Peyer's patch (tissue), 4 donors: ENCODE measurements at places on chromosomes 2 and 18.

- H3K4me1 ChIP-seq, result peaks cover 23% of the 10 kb centered on the region
- H3K27me3 ChIP-seq, result no peaks in the 10 kb centered on the region
- H3K4me3 ChIP-seq, result no peak overlapping the region
- no peak overlapping the region for H3K27ac ChIP-seq
These were observed 1.9 kb upstream of the CHMP1B start for GRCh38 chr18:11849279-11849678.

DNA sequence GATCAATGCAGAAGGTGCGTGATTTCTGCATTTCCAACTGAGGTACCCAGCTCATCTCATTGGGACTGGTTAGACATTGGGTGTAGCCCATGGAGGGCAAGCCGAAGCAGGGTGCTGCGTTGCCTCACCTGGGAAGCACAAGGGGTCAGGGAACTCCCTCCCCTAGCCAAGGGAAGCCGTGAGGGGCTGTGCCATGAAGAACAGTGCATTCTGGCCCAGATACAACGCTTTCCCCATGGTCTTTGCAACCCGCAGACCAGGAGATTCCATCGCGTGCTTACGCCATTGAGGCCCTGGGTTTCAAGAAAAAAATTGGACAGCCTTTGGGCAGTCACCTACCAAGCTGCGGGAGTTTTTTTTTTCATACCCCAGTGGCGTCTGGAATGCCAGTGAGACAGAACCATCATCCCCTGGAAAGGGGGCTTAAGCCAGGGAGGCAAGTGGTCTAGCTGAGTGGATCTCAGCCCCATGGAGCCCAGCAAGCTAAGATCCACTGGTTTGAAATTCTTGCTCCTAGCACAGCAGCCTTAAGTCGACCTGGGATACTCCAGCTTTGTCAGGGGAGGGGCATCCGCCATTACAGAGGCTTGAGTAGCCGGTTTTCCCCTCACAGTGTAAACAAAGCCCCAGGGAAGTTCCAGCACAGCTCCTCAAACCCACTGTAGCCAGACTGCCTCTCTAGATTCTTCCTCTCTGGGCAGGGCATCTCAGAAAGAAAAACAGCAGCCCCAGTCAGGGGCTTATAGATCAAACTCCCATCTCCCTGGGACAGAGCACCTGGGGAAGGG, 21.7 kb downstream of the TFPI start:
- no peak overlapping the region for H3K27ac ChIP-seq
- no peaks in the 10 kb centered on the region for H3K4me1 ChIP-seq
- no peak for DNase-seq
- no peak overlapping the region for H3K4me3 ChIP-seq
- no peaks in the 10 kb centered on the region for H3K27me3 ChIP-seq
- H3K36me3 ChIP-seq, result no peaks in the 10 kb centered on the region

GRCh38 chr2:209864716-209865295, 93.2 kb downstream of the UNC80 start:
- DNase-seq, result no peak
- H3K4me3 ChIP-seq, result no peak overlapping the region
- H3K27ac ChIP-seq, result no peak overlapping the region
- H3K36me3 ChIP-seq, result no peaks in the 10 kb centered on the region
- H3K4me1 ChIP-seq, result no peaks in the 10 kb centered on the region

GRCh38 chr2:106789185-106789584, 96.8 kb downstream of the ST6GAL2 start:
- H3K27ac ChIP-seq, result no peak overlapping the region
- H3K36me3 ChIP-seq, result no peaks in the 10 kb centered on the region
- H3K27me3 ChIP-seq, result no peaks in the 10 kb centered on the region
- no peak for DNase-seq
- H3K4me1 ChIP-seq, result no peaks in the 10 kb centered on the region

DNA sequence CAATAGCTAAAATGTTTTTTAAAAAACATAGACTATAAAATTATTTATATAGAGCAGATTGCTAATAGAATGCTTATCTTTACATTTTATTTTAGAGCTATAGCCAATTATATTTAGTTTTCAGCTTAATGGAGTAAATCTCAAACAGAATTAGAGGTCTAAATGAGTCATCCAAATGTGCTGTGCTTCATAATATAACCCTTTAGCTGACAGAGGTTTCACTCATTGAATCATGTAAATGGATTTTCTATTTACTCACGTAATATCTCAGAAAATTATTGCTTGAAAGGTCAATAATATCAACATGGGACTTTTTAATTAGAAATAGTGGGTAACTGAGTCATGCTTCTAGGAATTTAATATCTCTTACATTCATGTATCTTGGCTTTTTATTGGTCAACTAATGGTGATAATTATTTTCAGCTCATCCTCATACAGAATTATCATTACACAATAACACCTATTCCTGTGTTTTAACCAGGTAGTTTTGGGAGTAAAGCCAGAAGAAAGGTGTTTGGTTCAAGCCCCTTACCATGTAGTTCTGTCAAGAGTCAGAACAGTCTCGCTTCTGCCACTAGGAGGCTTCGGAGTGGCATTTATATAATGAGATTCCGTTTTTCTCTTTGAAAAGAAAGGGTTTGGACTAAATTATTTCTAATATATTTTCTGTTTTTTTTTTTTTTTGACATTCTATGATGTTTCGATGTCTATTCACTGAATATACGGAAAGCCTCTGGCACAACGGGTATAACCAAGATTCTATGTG, 217.6 kb downstream of the CDH7 start:
- H3K36me3 ChIP-seq, result no peaks in the 10 kb centered on the region
- no peak overlapping the region for H3K4me3 ChIP-seq
- no peak for DNase-seq
- no peaks in the 10 kb centered on the region for H3K27me3 ChIP-seq
- H3K27ac ChIP-seq, result no peak overlapping the region
- no peaks in the 10 kb centered on the region for H3K4me1 ChIP-seq
